NCI-H1930 (cell line): ENCODE measurements at places on chromosomes 16 and 17.

DNA sequence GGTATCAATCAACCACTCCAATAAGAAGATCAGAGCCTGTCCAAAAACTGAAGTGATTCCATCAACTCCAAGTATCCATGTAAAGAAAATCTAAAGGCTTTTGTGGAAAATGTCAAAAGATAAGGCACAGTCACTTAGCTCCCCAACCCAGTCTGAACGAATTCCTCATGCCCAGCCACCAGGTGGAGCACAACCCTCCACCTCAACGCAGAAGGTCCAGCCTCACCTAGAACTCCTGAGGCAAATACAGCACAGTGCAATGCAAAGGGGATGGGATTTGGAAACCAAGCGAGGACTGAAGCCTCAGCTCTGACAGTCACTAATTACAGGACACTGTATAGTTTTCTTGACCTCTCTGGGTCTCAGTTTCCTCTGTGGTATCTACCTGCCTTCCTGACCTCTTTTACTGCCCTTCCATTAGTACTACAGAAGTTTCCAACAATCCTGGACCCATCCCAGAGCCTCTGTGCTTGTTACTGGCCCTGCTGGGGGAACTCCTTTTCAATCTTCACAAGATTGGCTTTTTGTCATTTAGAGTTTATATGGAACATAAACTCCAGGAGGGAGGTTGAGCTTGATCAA, 2.0 kb downstream of the NCBP3 start:
- no peak for DNase-seq

DNA sequence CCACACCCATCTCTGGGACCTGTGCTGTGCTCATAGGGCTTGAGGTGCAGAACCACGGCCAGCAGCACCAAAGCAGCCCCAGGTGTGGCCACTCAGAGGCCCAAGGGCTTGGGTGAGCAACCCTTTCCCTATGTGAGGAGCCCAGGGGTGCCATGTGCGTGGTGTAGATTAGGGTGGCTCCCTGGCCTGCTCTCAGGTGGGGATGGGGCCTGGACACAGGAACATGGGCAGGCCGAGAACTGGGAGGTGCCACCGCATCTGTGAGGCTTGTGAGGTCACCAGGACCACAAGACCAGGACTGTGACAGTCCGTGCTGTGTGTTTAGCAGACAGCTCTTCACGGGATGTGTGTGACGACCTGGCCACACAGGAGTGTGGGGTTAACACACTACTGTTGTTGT, 103.5 kb upstream of the ZNF750 start:
- no peak for DNase-seq

DNA sequence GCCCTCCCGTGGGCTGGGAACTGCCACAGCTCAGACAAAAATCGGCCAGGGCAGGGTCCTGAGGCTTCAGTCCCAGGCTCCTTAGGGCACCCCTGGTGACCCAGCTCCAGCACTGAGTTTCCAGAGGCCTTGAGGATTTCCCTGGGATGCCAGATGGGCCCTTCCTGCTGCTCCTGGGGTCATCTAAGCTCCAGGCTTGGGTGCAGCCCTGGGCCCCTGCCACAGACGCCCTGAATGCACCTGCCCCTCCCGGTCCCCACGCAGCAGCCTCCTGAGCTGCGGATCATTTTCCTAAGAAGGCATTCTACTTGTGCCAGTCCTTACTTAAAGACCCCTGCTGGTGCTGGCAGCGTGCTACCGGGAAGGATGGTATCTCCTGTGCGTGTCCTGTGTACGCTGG, 6.0 kb upstream of the RNPS1 start:
- DNase-seq, result no peak

DNA sequence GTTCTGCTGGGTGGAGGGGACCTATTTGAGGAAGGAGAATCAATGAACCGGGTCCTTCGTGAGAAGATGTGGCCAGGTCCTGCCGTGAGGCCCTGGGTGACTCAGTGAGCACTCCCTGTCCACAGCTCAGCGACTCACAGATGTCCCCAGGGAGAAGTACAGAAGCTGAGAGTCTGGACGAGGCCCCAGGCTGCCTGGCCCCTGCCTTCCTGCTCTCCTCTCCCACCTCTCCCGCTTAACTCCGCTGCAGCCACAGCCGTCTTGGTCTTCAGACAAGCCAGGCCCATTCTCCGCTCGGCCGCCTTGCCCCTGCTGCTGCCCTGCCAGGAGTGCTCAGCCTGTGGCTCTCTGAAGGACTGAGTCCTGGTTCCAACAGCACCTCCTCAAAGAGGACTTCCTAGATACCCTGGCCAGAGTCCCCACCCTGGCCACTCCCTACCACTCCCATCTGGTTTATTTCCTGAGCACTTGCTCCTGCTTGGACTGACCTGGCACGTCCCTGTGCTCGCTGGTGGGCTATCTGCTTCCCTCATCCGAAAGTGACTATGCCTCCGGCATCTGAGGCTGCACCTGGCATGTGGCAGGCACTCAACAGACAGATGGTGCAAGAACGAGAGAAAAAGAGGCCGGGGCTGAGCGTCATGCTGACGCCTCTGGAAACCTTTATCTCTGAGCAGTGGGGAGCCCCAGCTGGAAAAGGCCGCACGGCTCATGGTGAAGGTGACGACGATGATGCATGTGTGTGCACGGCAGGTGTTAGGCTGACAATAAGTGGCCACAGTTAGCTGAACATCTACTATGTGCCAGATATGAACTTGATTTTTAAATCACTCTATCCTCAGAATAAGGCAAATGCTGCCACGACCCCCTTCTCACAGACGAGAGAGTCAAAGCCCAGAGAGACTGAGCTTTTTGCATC, 9.2 kb upstream of the TNFRSF13B start:
- no peak for DNase-seq

- DNase-seq, result no peak
These were observed 17.3 kb upstream of the HEXD start for GRCh38 chr17:82400830-82401229.

GRCh38 chr16:26594666-26595065, 472.1 kb upstream of the C16orf82 start:
- no peak for DNase-seq

GRCh38 chr17:60606036-60606435, 6.0 kb downstream of the PPM1D start:
- no peak for DNase-seq

GRCh38 chr17:75704963-75705875, 16.0 kb upstream of the ITGB4 start:
- no peak for DNase-seq

DNA sequence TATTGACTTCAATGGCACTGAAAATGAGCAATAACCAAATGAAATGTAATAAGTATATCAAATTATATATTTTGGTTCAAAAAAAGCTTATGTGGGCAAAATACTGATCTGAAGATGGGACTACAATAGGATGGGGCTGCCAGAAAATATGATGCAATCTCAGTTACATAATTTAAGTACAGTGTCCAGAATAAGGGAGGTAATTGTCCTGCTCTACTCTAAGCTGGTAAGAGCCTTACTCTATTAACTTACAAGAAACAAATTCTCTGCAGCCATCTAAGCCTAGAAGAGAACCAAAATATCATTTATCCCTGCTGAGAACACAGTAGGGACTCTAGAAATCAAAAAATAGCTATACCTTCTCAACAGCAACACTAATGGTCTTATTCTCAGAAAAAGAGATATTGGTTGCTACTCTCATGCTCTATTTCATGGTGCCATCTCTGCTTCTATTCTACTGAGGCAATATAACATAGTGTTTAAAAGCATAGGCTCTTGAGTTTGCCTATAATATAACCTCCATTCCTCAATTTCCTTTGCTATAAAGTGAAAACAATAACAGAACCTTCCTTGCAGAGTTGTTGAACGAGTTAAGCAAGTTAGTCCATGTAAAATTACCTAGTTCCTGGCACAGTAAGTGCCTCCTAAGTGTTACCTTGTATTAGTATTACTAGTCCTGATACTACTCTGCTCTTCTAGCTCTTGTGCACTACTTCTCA, 19.9 kb downstream of the NQO1 start:
- no peak for DNase-seq

- no peak for DNase-seq
These were observed 678 bp upstream of the AKAP10 start for GRCh38 chr17:19978209-19978802.

DNA sequence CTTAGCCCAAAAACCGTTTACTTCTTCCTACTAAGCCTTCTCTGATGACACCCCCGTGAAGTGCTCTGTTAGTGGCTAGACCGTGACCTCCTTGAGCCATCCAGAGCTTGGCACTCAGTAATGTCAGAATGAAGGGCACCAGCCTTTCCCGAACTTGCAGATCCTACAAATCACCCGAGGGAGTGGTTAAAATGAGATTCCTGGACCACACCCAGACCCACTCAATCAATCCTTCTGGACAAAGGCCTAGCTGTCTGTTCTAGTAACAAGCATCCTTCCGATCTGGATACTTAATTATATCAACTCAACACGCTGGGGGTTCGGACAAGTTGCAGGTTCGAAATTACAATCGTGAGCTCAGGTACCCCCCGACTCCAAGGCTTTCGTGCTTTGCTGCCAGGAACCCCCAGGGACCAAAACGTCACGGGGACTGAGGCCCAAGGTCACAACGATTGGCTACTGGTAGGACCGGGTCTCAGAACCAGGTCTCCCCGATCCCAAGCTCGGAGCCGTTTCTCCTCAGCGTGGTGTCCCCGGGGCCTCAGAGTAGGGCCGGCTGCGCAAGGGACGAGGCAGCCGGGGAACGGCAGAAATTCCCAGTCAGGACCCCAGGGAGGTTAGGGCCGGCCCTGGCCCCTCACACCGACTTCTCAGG, 527 bp downstream of the CIAPIN1 start:
- DNase-seq, result no peak

DNA sequence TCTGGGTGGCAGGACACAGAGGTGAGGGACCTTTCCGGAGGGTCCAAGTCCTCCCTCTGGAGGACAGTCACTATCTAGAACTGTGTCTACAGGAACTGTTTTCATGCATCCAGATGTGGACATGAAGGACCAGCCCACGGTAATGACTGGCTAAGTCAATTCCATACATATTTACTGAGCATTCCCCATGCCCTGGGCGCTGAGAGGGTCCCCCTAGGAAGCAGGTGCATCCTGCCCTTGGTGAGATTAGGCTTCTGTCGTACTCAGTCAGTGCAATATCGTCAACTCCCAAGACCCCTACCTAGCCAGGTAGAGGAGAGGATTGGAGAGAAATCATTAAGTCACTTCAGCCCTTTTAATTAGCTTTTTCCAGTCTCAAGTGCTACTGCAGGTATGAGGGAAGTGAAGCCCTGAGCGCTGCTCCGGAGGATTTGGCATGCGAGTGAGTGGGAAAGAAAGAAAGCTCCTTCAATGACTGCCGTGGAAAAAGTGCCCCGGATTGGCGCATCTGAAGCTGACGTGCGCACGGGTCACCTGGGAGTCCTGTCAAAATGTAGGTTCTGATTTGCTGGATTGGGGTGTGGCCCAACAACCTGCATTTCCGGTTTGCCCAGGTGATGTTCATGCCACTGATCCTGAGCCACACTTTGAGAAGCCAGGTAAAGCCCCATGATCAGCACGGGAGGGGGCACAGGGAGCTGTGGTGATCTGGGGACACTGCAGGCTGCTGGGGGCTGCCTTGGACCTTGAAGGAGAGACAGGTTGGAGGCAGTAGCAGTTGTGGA, 367.4 kb upstream of the TNRC6C start:
- DNase-seq, result no peak

DNA sequence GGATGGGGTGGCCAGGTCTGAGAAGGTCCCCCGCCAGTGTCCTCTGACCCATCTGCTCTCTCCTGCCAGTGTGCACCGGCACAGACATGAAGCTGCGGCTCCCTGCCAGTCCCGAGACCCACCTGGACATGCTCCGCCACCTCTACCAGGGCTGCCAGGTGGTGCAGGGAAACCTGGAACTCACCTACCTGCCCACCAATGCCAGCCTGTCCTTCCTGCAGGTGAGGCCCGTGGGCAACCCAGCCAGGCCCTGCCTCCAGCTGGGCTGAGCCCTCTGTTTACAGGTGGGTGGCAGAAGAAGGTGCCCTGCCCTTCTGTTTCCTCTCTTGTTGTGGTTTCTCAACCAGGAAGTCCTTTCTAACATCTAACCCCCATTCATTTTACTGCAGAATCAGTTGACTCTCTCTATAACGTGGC, 7.1 kb downstream of the ERBB2 start:
- no peak for DNase-seq
